Stimulated activated CD4-positive, alpha-beta T cell treated with anti-CD3 and anti-CD28 coated beads, Interleukin-12 subunit alpha, Interleukin-12 subunit beta, amount 100 ng/mL, for 48 hours (primary cell): ENCODE measurements at places on chromosomes 5 and 9.
A peak's percentile ranks its signal among the peaks of the same experiment; 100 is the strongest.

- DNase-seq = no peak
Measured at GRCh38 chr5:159884917-159885620, 31.2 kb upstream of the ADRA1B start.

DNA sequence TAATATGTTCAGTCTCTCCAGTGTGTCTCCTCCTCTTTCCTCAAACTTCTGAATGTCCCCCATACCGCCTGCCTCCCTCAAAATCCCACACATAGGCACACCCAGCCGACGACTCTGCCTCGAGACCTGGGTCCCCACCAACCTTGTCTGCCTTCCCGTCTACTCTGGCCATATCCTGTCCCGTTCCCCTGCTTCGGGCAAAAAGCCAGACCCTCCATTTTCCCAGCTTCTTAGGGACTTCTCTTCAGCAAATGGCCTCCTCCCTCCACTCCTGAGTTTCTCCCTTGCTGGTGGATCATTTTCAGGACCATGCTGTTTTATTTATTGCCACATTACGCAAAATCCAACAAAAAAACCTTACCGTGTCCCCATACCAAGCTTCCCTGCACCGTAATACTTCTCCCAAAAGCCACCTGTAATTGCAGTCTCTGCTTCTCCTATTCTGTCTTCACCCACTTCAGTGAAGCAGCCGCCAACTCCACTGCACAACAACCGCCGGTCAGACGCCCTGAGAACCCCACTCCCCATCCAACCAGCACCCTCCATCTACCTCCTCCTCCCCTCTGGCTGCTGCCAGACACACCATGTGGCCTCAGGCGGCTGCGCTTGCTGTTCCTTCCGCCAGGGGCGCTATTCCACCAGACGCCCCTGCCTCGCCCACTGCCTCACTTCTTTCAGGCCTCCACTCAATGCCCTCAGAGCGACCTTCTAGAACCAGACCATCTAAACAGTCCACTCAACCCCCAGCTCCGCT lies 117.0 kb downstream of the TRPM6 start:
- no peak for DNase-seq

GRCh38 chr9:124257844-124258606 lies at the start of gene NEK6:
TSS of gene NEK6 (plus strand) at chr9:124257949. CDS start at chr9:124301965, 44,016 bp downstream.
- DNase-seq = no peak

DNA sequence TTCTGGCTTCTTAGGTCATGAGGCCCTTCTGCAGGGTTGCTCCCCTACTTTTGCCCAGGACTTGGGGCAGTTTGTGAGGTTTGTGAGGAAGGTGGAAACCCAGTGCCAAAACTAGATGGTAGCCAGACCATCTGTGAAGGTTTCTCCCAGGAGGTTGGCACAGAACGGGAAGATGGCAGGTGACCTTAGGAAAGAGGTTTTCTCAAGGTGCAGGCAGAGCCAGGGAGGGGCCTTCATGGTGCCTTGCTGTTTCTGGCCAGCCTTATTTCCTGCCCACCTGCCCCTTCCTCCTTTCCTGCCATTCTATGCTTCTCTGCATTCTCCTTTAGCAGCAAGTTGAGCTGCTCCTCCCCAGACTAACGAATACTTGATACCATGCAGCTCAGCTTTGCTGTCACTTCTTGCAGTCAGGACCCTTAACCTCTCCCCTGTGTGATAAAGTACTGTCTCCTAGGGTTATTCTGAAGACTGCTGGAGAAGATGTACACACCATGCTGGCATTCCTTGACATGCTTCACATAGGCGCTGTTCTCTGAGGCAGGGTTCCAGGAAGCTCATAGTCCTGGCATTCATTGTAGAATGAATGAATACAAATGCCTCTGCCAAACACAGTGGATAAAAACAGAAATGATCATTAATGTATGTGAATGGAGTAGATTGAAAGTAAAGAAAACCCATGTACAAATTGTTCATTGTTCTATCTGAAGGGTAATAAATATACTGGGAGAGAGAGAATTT lies 154.3 kb downstream of the KDM4C start:
- no peak for DNase-seq

DNA sequence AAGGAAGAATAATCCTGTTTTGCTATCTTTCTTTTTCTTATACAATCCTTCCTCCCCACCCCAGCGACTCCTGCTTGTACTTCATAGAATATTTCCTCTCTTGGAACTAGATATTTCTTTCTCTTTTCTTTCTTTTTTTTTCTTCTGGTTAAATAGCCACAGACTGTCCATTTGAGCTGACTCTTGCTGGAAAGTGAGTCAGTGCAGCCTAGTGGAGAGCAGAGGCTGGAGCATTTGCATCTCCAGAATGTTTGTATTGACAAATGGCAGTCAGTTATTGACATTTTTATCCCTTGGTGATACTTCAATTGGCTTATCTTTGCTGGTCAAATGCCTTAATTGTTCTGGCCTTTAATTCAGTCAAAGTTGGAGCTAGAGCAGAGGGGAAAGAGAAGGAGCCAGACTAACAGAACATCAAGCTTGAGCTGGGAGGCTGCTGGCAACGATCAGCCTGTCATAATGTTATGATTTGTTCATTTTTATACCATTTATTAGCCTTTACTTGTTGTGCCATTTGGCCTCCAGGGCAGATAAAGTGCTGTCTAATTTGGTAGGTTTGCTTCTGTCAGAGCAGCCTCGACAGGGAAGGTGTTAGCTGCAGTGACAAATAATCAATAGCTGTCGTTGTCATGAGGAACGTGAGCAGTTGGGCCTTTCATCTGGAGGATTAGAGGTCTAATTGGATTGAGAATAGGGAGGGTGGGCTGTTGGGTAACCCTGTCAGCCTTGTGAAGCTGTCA lies 69.0 kb downstream of the INVS start:
- DNase-seq = no peak

- no peak for DNase-seq
Measured at GRCh38 chr9:135126451-135127187, 39.2 kb downstream of the OLFM1 start.

DNA sequence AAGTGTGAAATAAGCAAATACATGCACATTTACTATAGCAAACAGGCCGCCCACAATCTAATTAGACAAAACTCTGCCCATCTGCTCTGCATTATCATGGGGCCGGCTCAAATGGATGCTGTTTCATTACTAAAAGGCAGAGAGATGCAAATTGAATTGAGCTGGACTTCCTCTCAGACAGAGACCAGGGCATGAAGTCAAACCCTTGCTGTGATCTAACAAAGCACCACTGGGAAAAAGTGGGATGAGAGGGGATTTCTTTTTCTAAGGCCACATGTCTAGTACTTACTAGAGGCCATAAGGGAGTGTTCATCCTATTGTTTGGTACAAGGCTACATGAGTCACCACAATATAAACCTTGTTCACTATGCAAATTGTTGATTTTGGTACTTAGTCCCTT lies 614.7 kb downstream of the ISL1 start:
- no peak for DNase-seq

- no peak for DNase-seq
Measured at GRCh38 chr5:132838516-132839282, 8.3 kb upstream of the SHROOM1 start.

GRCh38 chr9:129305246-129305645 lies 127.2 kb upstream of the IER5L start:
- no peak for DNase-seq

DNA sequence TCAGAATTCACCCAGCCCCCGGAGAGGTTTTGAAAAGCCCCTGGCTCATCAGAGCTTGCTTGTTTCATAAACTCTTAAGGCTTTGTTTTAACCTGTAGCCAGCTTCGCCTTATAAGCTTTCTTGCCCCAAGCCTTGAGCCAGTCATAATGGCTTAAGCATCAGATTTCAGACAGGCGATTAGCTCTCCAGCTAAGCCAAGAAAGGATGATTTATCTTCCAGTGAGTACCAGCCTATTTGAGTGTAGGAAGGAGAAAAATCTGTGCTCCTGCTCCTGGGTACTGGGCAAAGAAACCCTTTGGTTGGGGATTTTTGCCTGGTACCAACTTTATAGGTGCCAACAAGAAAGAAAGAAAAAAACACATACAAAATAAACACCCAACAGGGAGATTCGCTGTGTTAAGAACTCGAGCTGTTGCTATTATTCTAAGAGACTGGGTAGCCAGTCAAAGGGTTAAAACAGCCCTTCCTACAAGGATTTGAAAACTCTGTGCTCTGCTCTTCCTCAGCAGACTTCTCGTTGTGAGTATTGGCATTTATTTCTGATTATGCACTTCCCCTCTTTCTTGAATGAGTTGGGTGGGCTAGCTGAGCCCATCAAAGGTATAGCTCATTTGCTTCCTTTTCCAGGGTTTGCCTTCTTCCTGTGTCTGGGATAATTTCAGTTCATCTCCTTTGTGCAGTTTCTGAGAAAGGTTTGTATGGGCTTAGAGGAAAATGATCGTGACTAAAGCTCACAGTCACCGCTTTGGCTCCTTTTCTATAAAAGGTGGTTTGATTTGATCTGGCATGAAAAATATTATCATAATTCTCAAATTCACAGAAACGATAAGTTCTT lies 157.2 kb upstream of the DMRT1 start:
- no peak for DNase-seq

DNA sequence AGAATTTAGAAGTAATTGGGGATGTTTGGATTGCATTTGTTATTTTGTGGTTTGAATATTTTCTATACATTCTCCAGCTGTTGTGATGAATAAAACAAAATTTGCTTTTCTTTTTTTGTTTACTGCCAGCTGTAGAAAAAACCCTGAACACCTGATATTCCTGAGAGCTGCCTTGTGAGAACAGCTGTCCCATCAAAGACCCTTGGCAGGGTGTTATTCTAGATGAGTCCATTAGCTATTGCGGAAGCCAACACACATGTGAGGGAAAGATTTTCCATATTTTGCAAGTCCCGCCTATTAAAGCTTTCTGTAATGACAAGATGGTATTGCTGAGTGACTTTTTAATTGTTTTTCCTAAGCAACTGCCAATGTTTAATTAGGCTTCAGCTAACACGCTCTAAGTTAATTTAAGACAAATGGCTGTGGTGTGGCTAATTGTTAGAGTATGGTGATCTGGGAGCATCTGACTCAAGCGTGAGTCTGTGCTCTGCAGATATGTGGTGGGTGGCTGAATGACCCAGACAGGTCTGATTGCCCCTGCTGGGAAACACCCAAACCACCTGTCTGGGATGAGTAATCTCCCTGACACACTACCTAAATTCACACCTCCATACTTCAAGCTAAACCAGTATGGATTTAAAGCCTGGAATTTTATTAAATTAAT lies 86.5 kb upstream of the PRLR start:
- peak; percentile 3 for DNase-seq

GRCh38 chr5:60698336-60698735 lies 1.6 kb downstream of the DEPDC1B start:
- no peak for DNase-seq

GRCh38 chr5:14628346-14628745 lies 36.2 kb upstream of the OTULIN start:
- peak; percentile 26 for DNase-seq

GRCh38 chr5:57225553-57225952 lies 51.7 kb downstream of the GPBP1 start:
- DNase-seq = no peak

- no peak for DNase-seq
Measured at GRCh38 chr9:133129001-133129795, 8.2 kb upstream of the RALGDS start.

DNA sequence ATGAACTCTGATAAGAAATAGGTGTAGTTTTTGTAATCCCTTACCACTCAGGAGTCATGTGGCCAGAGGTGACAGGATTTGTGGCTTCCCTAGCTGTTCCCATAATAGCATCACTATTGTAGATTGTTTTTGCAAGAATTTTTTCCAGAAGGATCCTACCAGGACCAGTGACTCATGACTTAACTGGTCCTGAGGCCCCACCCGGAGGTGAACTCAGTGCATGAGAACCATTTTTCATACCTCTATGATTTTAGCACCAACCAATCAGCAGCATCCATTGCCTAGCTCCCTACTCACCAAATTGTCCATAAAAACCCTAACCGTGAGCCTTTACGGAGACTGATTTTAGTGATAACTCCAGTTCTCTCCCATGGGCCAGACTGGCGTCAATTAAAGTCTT lies 484.8 kb downstream of the PSAT1 start:
- DNase-seq = no peak

- DNase-seq = no peak
Measured at GRCh38 chr5:179209359-179210150, 135.7 kb downstream of the ADAMTS2 start.

DNA sequence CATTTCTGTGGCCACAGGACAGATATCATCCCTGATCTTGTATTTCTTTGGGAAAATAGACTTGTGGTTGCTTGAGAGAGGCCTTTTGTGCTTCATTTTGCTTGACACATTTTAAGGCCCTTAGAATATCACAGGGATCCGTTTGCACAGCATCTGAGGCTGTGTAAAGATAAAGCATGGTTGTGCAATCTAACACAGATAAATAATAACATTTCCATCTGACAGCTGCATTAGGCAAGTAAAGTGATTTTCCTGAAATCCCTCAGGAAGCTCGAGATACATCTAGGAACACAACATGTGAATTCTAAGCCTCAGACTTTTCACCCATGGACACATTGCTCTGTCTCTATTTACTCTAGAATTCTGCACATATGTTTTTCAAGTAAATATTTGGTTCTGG lies 212.8 kb upstream of the ADAMTSL1 start:
- DNase-seq = no peak

- no peak for DNase-seq
Measured at GRCh38 chr5:115586525-115587146, 15.6 kb downstream of the TICAM2 start.

DNA sequence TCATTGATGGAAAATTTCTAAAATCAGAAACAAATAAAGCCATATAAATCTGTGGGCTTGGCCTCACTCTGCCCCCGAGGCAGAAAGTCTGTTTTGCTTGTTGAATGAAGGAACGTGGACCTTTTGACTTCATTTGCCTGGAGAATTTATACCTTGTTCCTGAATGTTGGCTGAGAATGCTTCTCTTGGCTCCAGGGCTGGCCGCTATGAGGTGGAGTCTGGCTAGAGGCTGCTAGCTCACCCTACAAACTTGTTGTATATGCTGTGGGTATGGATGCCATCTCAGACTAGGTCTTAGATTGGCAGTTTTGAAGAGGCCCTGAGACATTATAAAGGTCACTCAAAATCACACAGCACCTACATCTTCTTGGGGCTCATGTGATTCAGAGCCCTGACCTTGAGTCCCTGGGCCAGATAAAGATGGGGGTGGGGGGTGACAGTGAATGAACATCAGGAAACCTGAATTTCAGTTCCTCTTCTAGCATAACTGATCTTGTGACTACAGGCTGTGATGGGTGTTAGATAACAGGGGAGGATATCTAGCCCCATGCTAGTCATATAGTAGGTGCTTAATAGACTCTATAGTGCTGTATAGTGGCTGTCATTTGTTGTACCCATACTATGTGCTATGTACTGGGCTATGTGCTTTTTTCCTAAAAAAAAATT lies 2.8 kb downstream of the GM2A start:
- DNase-seq = no peak
